Heart right ventricle (tissue), 16 donors: ENCODE measurements at places on chromosomes 6 and 20. TPM values are rescaled to one million over a fixed set of nuclear protein-coding genes. Genes with fewer than 3 reads are reported as not detected.

- DNase-seq, result no peak
These were observed 684.1 kb upstream of the NRSN1 start for GRCh38 chr6:23441808-23442461.

The ZNF391 gene
- 0.46 TPM for polyA plus RNA-seq

The TGM3 gene
- polyA plus RNA-seq, result 0.22 TPM

- DNase-seq, result peak; percentile 86
These were observed 590 bp downstream of the HIVEP2 start for GRCh38 chr6:142944124-142945048.

DNA sequence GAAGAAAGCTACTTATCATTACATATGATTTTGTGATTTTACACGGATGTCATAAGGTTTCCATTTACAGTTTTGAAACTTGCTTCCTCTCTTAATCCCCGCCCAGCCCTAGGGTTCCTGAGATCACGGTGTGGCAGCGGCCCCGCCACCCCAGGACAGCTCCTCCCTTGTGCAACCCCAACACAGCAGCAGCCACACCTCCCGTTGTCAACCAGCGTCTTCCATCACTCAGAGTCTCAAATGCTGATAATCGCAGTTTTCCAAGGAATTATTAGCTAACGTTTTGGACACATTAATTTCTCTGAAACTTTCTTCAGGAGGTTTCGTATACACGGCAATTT, 204.8 kb downstream of the THBS2 start:
- no peak for DNase-seq

GRCh38 chr6:17957498-17957897, 29.9 kb downstream of the KIF13A start:
- DNase-seq, result no peak

- no peak for DNase-seq
These were observed 874.2 kb downstream of the TFAP2A start for GRCh38 chr6:9540534-9541126.

DNA sequence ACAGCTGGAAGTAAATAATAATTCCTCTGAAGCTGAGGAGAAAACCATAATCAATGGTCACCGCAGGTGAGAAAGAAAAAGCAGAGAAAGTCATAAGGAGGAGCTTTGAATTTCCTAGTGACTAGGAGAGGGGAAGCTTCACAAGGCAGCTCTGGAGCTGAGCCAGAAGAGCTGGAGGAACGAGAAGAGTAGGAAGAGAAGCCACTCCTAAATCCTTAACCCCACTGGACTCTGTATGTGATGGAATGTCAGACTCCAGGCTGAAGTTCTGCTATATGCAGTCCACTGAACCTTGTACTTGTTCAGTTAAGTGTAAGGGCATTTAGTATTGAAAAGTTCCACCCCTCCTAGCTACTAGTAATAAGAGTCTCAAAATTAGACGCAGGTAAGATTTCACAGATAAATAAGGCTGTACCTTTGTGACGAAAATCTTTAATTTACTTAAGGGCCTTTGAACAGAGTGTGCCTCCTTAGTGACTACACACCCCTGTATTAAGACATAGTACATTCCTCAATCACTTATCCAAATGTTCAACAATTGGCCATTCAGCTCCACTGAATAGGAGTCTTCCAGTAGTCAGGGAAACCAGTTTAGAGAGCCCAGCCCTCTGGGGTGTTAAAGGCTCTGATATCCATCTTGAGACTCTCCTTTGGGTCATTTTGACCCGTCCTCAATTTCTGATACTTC, 71.4 kb upstream of the UFL1 start:
- no peak for DNase-seq

The RBPJL gene
- not detected for polyA plus RNA-seq

DNA sequence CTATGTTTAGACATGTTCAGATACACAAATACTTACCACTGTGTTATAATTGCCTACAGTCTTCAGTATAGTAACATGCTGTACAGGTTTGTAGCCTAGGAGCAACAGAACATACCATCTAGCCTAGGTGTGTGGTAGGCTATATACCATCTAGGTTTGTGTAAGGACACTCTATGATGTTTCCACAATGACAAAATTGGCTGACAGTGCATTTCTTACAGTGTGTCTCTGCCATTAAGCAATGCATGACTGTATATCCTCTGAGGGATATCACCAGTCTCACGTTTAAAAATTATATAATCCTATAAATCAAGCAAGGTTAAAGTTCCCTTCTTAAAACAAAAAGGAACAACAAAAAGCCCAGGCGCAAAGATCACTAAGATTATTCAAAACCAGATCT, 352.2 kb downstream of the BTBD9 start:
- no peak for DNase-seq

DNA sequence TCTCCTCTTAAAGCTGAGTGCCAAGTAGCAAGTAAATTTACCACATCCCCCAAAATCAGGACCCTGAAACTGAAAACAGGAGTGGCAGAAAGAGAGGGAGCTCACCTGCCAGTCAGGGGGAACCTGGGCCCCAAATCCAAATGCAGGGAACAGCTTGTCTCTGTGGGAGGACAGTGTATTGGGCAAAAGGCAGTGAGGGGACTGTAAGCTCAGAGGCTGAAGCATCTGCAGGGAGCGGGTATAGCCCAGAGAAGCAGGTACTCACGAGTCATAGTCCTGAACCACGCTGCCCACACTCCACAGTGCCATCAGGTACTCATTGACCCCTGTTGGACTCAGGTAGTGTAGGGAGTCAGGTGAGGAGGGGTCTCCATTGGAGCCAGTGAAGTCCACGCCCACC, 15.0 kb downstream of the SPAG4 start:
- DNase-seq, result no peak

DNA sequence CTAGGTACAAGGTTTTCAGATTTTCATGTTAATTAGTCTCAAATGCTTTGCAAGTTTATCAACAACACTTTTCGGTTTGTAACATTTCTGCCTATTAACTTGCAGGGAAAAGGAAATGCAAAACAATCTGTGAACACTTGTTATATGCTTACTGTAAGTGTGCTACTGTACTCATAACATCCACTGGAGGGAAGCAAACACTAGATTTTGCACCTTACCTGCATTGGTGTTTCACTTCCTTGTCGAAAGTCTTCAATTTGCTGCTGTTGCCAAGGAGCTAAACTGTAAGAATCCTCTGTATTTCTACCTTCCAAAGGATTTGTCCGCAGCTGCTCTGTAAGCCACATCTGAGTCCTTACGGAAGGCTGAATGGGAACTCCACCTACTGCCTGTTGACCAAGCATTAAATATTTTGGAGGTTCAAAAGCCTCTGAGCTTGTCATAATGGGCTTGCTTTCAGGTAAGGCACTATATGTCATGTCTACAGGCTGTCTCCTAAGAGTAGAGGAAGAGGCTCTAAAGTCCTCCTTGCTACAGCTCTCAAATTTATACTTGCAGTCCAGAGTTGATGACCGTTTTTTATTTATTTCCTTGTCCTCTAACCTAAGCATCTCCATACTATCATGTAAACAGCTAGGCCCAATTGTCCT, 17.3 kb downstream of the PLN start:
- no peak for DNase-seq

GRCh38 chr6:53287336-53288225, 61.2 kb downstream of the ELOVL5 start:
- DNase-seq, result peak; percentile 29

DNA sequence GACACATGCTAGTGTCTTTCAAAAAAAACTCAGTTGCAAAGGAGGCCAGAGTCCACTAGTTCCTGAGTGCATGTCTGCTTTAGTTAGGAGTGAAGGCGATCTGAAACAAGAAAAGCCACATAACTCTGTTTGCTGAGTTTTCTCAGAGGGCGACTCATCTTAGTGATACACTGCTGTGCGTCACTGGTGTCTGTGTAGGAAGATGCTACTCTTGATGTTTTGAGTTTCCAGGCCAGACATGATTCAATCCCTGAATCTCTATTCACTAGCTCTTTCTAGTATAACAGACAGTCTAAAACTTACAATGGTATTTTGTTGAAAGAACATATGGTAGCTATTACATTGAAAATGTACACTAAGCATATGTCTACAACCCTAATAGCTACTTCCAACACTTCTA, 60.9 kb downstream of the GFRAL start:
- no peak for DNase-seq

- DNase-seq, result peak; percentile 79
These were observed 21.9 kb downstream of the MYH7B start for GRCh38 chr20:34977365-34978091.

The NKAIN2 gene
- polyA plus RNA-seq, result 0.07 TPM

DNA sequence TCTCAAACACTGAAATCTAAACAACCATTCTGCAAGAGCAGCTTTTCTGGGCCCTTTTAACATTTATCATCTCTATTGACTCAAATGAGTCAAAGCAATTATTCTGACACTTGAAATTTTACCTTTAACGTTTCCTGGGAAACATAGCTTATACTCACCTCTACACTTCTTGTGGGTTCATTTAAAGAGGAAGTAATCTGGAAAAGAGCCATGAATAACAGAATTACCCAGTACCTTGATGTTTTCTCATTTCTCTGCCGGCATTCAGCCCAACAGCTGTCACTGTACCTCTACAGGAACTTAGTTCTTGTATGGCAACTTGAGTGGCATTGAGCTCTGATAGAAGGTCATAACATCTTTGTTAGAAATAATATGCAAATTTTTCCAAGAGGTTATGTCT, 272.2 kb downstream of the KCNQ5 start:
- no peak for DNase-seq

The HTR1E gene
- not detected for polyA plus RNA-seq

The ADGB gene
- not detected for polyA plus RNA-seq

DNA sequence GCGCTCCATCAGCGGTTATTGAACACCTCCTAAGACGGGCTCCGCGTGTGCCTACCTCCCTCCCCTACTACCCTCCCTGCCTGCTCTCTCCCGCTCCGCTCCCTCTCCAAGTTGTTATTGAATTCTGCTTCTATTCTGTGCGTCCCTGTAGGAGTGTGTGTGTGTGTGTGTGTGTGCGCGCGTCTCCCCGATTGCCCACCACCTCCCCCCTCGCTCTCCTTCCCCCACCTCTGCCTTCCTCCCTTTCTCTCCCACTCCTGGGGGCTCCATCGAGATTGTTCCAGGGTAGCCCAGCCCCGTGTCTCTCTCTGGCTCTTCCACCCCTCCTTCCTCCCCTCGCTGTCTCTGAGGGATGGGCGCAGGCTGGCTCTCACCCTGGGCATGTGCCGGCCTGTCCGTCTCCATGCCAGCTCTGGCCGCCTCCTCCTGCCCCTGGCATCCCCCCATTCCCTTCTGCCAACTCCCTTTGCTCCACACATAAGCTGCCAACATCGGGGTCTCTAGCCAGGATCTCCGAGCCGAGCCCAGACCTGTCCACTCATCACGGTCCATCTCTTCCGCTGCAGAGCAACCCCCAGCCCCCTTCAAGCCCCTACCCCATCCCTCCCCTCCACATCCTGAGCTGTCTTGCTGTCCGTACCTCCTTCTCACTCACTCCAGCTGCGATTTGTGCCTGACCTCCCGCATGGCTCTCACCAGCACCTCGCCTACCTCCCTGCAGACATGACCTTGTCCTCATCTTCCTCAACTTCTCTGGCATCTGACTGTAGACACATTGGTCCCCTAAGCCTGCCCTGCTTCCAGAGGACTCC, 68.5 kb downstream of the SRC start:
- DNase-seq, result no peak

DNA sequence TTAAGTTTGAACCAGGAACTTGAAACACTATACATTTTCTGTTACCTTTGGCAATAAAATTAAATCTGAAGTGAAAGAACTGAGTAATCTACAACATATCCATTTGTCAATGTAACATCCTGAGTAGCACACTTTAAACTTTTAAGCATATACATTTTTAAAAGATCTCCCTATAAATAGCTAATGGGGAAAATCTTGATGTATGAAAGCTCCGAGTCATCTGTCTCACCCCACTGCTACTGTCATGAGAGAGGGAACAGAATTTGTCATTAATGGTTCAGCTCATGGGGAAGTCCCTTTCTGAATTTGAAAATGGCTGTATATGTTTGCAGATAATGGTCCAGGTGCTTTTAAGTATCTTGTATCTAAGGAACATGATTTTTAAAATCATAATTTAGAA, 55.2 kb upstream of the NOX3 start:
- no peak for DNase-seq

DNA sequence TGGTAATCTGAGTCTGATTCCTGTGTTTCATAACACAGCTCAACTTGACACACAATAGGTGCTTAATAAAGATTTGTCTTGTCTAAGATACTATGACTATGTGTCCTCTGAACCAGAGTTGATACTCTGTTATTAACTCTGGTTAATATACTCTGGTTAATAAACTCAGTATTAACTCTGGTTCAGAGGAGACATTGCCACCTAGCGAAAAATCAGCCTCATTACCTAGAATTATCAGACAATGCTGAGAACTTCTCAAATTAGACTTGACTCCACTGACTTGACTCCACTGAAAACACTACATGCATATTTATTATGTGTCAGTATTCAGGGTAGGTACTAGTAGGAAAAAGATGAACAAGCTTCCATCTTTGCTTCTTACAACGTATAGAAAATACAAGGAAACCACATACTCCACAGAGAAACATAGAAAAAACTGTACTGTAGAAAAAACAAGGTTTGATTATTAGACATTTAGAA, 73.9 kb downstream of the AHI1 start:
- no peak for DNase-seq

DNA sequence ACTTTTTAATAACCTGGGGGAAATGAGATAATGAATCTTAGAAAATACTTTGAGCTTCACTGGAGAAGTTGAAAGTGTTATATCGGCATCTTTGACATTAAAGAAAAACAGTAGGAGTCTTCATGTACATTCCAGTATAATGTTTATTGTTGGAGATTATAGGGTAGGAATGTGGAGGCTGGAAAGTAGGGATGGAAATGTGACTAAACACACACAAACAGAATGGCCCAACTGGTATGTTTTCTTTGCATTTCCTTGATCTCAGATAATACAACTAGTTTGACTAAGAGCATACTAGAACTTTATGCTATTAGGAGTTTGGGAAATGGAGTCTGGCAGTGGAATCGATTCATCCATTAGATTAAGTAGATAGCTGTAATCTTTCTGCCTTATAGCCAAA, 10.1 kb upstream of the BAG2 start:
- DNase-seq, result no peak

DNA sequence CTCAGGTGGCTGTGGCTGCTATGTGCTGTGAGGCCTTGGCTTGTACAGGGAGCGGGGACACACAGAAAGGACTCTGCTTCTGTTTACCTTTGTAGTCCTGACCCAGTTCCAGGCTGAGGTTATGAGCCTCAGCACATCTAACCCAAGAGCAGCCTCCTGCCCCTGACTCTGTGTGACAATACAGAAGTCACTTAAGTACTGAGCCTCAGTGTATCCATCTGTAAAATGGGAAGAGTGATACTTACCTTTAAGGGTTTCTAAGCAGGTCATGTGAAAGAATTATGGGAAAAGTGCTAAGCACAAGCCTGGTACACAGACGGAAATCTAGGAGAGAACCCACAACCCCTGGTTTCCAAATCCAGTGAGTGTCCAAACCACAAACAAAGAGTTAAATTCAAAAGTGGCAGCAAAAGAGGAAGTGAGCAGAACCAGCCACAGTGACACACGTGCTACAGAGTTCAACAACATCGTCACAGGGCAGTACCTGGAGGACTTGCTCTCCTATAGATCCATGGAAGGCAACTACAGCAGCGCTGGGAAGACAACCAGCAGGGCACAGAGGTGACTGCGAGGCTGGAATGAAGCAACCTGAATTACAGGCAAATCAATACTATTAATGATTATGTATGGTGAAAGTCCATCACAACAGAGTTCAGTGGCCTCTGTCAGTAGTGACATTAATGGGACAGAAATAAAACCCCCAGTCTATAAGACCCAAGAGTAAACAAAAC, 12.5 kb downstream of the TRIM26 start:
- no peak for DNase-seq
